ENCODE measurements at places on chromosomes 2 and 18.

GRCh38 chr2:207155516-207156444 is 10.0 kb downstream of the KLF7 start:
- peak; percentile 36 for DNase-seq

GRCh38 chr2:146820672-146821071 is 1024.2 kb upstream of the ACVR2A start:
- no peak for DNase-seq

DNA sequence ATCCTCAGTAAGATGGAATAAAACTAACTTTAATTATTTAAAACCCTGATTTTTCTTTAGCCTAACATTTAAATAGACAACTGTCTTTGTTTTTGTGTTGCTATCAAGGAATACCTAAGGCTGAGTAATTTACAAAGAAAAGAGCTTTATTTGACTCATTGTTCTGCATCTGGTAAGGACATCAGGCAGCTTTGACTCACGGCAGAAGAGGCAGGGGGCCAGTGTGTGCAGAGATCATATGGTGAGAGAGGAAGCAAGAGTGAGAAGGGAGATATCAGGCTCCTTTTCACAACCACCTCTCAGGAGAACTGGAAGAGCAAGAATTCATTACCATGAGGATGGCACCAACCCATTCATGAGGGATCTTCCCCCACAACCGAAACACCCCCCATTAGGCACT is 64.6 kb upstream of the TFPI start:
- DNase-seq = no peak

DNA sequence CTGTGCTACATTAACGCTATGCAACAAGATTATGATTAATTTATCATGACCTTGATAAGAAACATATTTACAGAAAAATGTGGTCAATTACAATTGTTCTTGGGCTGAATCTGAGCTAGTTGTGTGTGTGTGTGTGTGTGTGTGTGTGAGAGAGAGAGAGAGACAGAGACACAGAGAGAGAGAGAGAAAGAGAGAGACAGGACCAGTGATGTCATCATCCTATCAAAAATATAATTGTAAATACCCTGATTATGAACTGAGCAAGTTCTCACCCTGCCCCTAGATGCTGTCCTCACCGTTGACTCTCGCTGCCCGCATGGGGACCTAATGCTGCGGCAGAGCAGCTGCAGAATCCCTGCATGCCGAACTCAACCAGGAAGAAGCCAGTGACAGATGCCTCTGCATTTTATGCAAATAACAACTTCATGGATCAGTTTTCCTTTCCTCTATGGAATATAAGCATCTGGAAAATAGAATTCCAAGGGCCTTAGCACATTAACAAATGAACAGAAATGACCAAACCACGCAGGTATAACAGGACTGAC is 512.5 kb downstream of the PLCL1 start:
- DNase-seq = no peak

- DNase-seq = no peak
These were observed 67.7 kb downstream of the REL start for GRCh38 chr2:60948926-60949579.

- no peak for DNase-seq
These were observed 6.4 kb upstream of the TMEM17 start for GRCh38 chr2:62512384-62512783.

GRCh38 chr2:40827392-40827791 is 375.5 kb upstream of the SLC8A1 start:
- DNase-seq = no peak

GRCh38 chr2:237766340-237766739 is 32.2 kb upstream of the RBM44 start:
- no peak for DNase-seq

GRCh38 chr2:111178730-111179405 is 58.2 kb downstream of the BCL2L11 start:
- DNase-seq = no peak

DNA sequence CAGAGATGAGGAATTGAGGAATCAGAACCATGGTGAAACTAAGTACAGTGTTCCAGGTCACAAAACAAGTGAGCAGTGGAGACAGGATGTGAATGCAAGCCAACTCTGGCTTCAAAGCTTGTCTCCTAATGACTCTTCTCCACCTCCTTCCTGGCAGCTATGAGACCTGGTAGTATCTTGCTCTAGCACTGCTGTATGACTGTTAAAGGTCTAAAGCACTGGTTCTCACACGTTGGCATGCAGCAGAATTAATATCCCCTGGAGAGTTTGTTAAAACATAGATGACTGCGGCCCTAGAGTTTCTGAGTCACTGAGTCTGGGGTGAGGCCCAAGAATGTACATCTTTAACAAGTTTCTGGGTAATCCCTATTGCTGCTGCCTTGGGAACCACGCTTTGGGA is 63.3 kb downstream of the SUCLG1 start:
- no peak for DNase-seq

DNA sequence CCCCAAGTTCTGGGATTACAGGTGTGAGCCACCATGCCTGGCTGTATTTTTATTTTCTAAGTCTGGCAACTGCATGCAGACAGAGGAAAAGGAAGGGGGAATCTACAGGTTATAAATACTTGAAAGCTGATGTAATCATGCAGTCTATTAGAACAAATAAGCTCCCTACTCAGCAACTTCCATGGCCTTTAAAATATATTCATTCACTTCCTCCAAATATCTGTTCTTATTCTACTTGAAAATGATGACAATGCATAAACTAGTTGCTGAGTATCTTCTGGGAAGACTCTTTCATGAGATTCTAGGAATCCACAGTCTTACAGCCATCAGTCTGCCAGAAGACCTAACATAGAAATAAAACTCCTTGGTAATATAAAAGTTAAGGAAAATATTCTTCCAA is 66.9 kb upstream of the NCKAP5 start:
- DNase-seq = no peak

GRCh38 chr2:201114350-201114749 is 1.6 kb upstream of the CFLAR start:
- no peak for DNase-seq

DNA sequence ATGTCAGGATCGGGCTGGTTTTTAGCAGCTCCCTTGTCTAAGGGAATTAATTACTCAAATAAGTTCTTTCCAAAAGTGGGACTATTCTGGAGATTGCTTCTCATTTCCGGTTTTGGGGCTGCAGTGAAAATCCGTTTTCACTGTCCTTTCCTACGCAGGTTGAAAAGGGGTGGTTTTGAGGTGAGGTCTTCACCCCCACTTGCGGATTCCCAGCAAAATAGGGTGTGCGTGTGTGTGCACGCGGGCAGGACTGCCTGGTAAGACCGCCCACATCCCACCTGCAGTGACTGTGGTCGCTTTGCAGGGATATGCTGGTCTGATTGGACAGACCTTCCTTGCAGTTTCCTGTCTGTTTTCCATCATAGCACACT is 472 bp upstream of the PLEKHM3 start:
- DNase-seq = no peak

GRCh38 chr2:223076573-223076972 is 24.6 kb downstream of the KCNE4 start:
- no peak for DNase-seq

DNA sequence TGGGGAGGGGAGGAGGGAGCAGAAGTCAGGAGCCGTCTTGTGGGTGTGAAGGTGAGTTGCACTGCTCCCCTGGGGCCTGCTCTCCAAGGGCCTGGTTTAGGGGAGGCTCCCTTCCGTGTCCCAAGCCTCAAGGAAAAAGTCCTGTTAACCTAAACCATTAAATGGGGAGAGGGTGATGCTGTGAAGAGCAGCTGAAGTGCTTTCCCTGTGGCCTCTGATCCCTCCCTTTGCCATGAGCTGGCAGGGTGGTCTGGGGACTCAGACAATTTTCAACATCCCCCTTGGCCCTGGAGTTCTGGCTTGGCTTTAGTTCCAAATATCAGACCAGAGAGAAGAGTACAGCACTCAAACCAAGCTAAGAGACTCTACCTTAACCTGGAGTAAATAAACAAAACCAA is 692 bp upstream of the POMC start:
- no peak for DNase-seq

- DNase-seq = no peak
These were observed 52.5 kb upstream of the SALL3 start for GRCh38 chr18:78927156-78927555.

- DNase-seq = no peak
These were observed 78.9 kb upstream of the CCDC68 start for GRCh38 chr18:55038162-55038561.

- DNase-seq = no peak
These were observed 69.5 kb downstream of the CDH20 start for GRCh38 chr18:61402726-61403125.

DNA sequence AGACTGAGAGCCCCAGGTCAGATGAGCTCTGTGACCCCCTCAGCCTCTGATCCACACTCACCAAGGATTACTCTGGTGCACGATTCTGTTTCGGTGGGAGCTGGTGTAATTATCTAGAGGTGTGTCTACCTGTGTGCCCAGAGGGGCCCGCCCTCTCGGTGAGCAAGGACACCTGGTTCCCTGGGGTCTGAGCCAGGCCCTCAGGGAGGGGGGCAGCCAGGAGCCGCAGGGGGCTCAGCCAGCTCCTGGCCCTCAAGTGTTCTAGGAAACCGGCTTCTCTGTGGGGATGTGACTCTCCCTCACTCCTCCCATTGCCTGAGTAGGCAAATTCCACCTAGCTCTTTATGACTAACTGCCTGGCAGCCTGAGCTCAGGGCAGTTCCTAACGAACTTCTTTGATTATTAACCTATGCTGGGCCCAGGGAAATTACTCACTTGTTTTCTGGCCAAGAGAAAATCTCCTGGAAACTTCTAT is 17.4 kb downstream of the AGAP1 start:
- DNase-seq = no peak

GRCh38 chr18:62878305-62878704 is 163.0 kb downstream of the PHLPP1 start:
- DNase-seq = peak; percentile 24

DNA sequence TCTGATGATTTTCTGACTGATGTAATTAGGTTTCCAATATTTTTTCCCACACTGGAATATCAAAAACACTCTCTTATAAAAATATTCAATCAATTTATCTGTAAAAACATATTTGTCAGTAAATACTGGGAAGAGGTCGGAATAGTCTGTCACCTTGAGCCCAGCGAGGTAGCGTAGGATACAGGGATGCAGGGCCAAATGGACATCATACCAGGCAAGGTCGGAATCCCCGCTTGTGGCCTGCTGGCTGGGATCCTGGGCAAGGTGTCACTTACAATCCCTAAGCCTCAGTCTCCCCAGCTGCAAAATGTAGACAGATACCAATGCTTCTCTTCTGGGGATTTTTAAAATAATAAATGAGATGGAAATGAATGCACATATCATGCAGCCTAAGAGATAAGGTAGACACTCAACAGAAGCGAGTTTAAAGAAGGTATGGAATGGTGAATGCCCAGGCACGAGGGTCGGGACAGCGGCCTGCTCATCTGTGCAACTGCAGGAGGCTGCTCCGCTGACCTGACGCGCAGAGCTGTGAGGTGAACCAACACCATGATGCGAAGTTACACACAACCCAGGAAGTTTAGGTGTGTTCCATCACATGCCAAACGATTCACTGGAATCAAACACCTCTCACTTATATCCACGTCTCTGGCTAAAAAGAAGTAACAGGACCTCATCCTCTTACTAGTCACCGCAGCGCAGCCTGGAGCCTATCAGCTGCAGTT is 98.2 kb downstream of the EIPR1 start:
- no peak for DNase-seq

GRCh38 chr2:233437439-233437955 is 83.2 kb downstream of the DGKD start:
- DNase-seq = no peak

DNA sequence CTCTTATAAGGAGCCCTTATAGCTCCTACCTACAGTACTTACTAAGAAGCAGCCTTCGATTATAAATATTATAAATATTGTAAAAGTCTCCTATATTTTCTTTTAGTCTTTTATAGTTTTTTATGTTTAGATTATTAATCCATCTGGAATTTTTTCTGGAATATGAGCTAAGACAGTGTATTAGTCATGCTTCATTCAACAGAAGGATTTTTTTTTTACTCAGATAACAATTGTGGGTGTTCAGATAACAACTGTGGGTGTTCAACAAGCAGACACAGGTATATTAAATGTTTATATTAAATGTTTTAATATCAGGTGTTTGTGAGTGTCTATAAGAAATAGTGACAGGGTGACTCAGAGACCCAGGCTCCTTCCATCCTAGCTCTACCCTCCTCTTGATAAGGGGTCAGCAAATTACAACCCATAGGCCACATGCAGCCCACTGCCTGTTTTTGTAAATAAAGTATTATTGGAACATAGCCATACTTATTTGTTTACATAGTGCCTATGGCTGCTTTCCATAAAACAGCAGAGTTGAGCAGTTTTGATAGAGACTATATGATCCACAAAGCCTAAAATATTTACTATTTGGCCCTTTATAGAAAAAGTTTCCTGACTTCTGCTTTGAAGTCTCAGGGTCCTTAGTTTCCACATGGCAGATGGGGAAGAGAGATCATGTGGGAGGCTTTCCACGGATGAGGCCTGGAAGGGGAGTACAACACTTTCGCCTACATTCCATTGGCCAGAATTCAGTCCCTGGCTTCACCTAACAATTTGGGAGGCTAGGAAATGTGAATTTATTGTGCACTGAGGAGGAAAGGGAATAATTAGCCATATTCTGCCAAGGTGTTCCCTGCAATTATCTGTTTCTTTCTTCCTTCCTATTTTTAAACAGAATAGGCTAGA is 4.3 kb upstream of the SPATS2L start:
- no peak for DNase-seq

- no peak for DNase-seq
These were observed 15.8 kb downstream of the NABP1 start for GRCh38 chr2:191693778-191694177.

DNA sequence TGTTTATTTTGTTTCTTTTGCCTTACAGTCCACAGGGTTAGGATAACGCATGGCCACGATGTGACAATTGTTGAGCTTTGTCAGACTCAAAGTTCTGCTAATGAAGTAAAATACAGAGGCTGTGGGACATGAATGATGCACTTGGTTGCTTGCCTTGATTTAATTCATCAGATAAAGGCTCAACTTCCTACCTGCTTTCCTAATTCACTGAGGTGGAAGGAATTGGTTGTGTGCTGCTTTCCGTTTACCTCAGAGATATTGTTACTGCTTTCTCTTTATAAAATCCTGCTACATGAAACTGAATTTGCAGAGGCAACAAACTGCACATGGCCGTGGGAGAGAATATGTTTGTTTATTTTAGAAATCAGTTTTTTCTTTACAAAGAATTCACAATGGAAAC is 6.6 kb downstream of the RIT2 start:
- no peak for DNase-seq

- no peak for DNase-seq
These were observed 68.3 kb downstream of the MARCO start for GRCh38 chr2:119010336-119010735.

- DNase-seq = no peak
These were observed 172.4 kb upstream of the KCNH7 start for GRCh38 chr2:163011000-163011399.

GRCh38 chr2:2851806-2852777 is 521.0 kb upstream of the MYT1L start:
- no peak for DNase-seq

GRCh38 chr2:85135660-85135914 is 2.4 kb downstream of the TCF7L1 start:
- DNase-seq = no peak

- no peak for DNase-seq
These were observed 280.7 kb upstream of the ATP5MC3 start for GRCh38 chr2:175462246-175462645.

- no peak for DNase-seq
These were observed 387.3 kb downstream of the SATB2 start for GRCh38 chr2:199070322-199070949.

- DNase-seq = peak; percentile 52
These were observed 875 bp downstream of the C18orf63 start for GRCh38 chr18:74316257-74317170.
